ENCODE measurements at places on chromosomes 4 and X.

GRCh38 chr4:25290490-25291067 lies 22.0 kb upstream of the ZCCHC4 start:
- DNase-seq, result peak; percentile 17

GRCh38 chrX:123756320-123756719 lies 23.5 kb upstream of the THOC2 start:
- DNase-seq, result peak; percentile 75

- no peak for DNase-seq
These were observed 57.3 kb upstream of the WDR19 start for GRCh38 chr4:39124885-39125599.

DNA sequence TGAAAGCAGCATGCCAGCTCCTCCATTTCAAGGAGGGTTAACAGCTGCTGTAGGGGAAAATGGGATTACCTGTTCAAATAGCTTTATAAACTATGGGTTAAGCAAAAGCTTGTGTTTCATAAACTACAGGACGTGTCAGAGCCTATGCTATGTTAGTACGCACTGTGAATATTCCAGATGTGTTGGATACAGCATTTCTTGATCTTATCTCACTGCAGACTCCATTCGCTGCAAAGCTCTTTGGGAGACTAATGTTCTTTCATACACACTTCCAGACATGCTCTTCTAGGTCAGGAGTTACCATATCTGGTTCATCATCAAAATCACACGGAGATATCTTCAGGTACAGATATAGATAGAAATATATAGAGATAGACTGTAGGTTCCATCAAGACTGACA lies 281.2 kb upstream of the FAM241A start:
- peak; percentile 88 for DNase-seq

DNA sequence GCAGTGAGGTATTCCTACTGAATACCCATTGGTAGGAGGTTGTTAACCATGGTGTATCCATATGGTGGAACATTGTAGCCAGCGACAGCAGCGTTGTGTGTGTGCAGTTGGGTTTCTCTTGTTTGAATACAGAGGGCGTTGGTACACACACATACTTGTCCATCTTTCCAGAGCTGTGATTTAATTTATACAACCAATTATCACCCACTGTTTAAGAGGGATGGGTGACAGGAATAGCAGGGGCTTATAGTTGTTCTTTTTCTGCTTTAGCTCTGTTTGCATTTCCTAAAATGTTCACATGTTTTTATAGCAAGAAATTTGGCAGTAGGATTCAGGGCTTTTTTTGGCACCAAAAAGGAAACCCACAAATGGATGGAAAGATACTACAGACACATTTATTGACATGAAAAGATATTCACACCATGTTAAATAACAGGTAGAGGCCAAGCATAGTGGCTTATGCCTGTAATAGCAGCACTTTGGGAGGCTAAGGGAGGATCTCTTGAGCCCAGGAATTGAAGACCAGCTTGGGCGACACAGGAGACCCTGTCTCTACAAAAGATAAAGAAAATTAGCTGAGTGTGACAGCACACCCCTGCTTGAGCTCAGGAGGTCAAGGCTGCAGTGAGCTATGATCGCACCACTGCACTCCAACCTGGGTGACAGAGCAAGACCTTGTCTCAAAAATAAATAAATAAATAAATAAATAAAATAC lies 60.6 kb downstream of the TNIP2 start:
- DNase-seq, result no peak

GRCh38 chrX:4935846-4936245 lies 1222.4 kb upstream of the PRKX start:
- no peak for DNase-seq

DNA sequence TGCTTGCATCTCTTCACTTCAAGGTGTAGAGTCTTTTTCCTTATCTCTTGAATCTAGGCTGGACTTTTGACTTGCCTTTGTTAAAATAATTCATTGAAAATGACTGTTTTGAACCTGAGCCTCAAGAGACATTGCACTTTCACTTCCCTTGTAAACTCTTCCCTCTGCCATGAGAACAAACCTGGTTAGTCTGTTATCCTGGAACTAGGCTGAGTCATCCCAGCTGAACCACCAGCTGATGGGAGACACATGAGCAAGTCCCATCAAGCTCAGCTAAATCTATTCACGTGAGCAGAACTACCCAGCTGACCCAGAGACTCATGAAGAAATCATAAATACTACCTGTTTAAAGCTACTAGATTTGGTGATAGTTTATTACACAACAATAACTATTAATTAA lies 202.3 kb upstream of the CENPE start:
- DNase-seq, result peak; percentile 6

- DNase-seq, result no peak
These were observed 18.4 kb upstream of the FAM47E start for GRCh38 chr4:76233083-76233482.

GRCh38 chrX:55033429-55033828 lies 2.7 kb upstream of the ALAS2 start:
- DNase-seq, result no peak

GRCh38 chr4:182643801-182644682 lies 273.1 kb downstream of the DCTD start:
- no peak for DNase-seq

DNA sequence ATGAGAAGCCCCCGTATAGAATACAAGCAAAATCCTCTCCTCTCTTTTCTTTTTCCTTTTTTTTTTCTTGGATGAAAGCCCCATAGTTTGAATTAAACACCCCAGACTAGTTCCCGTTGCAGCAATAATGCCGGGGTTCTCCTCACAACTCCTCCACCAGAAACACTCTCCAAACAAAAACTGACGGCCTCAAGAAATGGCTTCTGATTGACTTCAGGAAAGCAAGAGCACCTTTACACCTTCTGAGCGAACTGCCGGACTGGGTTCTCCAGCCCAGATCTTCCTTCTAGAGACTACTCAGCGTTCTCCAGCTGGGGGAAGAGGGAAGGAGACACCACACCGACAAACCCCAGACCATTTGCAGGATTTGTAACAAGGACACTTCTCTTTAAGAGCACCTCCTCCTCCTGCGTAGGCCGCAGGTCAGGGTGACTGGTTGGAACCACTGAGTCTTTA lies 4.0 kb downstream of the HAND2 start:
- DNase-seq, result no peak
